ENCODE measurements at places on chromosomes 7 and 10.

DNA sequence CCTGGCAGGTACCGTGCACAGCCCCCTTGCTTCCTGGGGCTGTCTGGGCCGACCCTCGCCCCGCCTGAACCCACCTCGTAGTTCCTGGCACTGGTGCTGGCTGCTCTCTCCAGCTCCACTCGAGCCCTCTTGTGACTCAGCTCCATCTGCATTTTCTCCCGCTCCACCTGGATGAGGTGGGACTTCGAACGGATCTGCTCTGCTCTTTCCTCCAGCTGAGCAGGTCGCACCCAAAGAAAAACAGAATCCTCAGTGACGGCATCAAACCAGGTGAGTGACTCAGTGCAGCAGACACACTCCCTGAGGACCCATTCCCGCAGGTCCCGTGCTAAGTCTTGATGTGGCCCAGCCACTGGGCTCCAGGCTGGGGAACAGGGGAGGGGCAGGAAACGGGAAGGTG, 7.4 kb downstream of the MAD1L1 start:
- no peak for DNase-seq

- DNase-seq = no peak
Measured at GRCh38 chr10:82331716-82332115, 456.7 kb downstream of the NRG3 start.

DNA sequence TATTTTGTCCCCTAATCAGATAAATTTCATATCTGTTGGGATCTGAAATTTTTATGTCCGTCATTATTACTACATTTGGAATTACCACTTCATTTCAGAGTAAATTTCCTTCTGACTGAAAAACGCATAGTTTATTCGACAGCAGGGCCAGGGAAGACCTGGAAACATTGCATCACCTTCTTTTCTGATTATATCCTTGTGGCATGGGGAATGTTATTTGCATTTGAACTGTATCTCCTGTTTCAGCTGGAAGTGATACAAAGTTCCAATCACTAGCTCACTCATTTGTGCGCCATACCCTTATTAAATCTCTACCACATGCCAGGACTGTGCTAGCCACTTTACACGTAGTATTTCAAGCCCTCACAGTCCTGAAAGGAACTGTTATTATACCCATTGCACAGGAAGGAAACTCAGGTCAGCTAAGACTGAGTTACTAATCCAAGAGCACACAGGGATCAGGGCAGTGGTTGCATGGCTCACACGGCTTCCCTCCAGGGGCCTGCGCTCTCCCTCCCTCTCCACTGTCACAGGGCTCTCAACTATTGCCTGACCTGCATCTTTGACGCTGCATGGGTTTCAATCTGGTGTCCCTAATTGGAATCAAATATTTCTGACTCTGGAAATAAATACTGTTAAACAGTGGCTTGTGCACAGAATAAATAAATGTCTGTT, 84.4 kb upstream of the NANOS1 start:
- no peak for DNase-seq

GRCh38 chr7:30068117-30068516, 39.9 kb downstream of the PLEKHA8 start:
- no peak for DNase-seq

- no peak for DNase-seq
Measured at GRCh38 chr7:12504149-12504548, 66.4 kb upstream of the SCIN start.

DNA sequence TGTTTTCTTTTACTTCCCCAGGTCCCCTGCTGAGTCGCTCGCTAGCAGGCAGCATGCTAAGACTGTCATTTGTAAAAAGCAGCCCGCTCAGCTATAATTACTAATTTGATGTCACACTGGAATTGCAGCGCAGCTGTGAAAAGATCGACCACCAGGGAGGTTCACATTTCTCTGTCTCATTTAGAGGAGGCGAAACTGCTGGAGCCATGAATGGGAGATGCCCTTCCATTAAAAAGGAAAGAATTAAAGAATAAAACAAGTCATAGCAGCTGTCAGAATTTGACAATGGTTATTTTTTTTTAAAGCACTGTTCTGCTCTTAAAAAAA, 153.5 kb downstream of the PIP4K2A start:
- peak; percentile 46 for DNase-seq

- DNase-seq = peak; percentile 17
Measured at GRCh38 chr10:93280699-93281366, 201.3 kb downstream of the MYOF start.

DNA sequence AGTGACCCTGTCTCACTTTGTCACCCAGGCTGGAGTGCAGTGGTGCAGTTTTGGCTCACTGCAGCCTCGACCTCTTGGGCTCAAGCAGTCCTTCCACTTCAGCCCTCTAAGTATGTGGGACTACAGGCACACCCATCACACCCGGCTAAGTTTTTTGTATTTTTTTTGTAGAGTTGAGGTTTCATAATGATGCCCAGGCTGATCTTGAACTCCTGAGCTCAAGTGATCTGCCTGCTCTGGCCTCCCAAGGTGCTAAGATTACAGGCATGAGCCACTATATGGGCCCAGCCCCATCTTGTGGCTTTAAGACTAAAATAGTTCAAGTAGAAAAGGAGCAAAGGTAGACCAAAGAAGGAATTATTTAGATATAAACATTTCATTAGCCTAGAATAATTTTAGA, 65.5 kb downstream of the MLLT10 start:
- no peak for DNase-seq

Measured in NCI-H2081 (cell line).